ENCODE measurements at places on chromosomes 7 and 10.

GRCh38 chr10:35306852-35307251 is 29.5 kb upstream of the CCNY start:
- DNase-seq = no peak

DNA sequence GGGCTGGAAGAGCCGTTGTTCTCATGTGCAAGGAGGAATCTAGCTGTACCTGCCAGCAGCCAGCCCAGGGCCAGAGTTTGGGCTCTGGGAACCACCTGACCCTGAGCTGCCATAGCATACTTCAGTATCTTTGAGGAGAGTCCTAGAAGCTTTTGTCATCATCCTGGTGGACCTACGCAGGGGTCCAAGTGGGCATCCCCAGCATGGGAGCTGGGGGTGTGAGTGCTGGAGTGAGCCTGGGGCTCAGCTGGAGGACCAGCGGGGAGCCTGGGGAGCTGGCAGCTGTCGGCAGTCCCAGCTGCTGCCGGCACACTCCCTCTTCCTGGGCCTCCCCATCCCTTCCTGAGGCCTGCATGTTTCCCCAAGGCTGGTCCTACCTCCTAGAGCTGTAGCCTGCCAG is 32.5 kb downstream of the C10orf105 start:
- DNase-seq = no peak

DNA sequence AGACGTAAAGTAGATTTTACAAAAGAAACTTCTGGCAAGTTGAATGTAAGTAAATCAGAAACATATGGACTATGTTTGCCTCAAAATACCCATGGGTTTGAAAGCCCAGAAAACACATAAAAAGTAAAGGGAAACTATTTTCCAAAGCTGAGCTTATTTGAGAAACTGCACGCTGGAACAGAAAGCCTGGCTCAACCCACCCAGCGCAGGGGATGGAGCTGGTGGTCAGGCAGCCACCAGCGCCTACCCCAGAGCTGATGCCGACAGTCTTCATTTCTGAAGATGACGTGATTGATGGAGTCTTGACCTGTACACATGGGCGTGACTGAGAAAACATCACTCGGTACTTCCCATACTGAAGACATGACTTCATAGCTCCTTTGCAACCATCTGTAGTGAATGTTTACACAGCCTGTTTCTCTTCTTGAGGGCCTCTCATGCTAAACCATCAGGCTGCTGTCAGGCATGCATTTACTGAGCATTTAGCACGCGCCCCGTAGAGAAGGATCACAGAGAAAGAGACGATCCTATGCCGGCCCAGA is 232.6 kb upstream of the AUTS2 start:
- DNase-seq = no peak

GRCh38 chr7:2259480-2259879 is 17.5 kb downstream of the NUDT1 start:
- no peak for DNase-seq

DNA sequence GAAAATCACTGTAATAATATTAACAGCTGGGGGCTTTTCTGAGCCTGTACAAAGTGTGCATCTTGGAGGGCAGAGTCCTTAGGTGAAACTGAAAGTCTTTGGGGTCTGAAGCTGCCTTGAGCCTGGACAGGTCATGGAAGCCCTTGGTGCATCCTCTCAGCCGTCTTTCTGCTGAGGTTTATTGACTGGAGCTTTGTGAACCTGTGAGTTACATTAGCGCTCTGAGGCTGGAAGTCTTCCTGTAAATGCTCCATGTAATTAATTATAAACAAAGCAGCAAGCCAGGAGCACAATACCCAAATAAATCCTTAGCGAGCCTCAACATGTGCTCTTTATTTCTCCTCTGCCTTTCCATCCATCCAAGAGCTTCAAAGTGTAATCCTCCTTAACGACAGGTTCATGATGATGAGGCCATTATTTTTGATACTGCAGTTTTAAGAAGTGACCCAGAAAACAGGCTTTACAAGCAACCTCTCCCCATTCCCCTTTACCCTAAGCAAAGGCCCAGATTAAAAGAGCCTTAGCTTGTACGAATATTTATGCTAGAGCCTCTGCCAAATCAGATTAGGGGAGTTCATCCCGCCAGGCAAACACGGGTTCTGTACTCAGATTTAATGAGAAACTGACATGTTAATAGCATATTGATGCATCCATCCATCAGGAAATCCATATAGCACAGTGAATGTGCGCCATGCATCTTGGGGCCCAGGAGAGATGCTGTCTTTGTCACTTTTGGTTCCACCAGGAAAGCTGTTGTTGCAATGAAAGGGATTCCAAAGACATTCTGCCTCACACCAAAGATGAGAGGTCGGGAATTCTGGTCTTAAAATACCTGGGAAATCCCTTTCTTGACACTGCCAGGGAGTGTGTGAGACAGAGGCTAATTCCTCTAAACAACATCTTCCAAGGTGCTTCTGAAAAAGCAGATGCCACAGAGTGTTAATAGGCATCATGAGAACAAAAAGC is 118.1 kb downstream of the ANLN start:
- DNase-seq = no peak

GRCh38 chr10:116926426-116926825 is 77.1 kb downstream of the ENO4 start:
- DNase-seq = no peak

- no peak for DNase-seq
Measured at GRCh38 chr10:113133497-113134115, 183.6 kb downstream of the TCF7L2 start.

- no peak for DNase-seq
Measured at GRCh38 chr7:1351881-1352625, 107.2 kb downstream of the MICALL2 start.

GRCh38 chr10:70843333-70843732 is 27.6 kb downstream of the SGPL1 start:
- no peak for DNase-seq

GRCh38 chr10:86520871-86521677 is 518 bp downstream of the WAPL start:
- DNase-seq = no peak

GRCh38 chr10:131567279-131568162 is 256.0 kb upstream of the TCERG1L start:
- DNase-seq = no peak

- DNase-seq = no peak
Measured at GRCh38 chr10:78861529-78862327, 207.0 kb upstream of the ZMIZ1 start.

GRCh38 chr7:43117861-43118260 is 5.4 kb downstream of the HECW1 start:
- DNase-seq = no peak

DNA sequence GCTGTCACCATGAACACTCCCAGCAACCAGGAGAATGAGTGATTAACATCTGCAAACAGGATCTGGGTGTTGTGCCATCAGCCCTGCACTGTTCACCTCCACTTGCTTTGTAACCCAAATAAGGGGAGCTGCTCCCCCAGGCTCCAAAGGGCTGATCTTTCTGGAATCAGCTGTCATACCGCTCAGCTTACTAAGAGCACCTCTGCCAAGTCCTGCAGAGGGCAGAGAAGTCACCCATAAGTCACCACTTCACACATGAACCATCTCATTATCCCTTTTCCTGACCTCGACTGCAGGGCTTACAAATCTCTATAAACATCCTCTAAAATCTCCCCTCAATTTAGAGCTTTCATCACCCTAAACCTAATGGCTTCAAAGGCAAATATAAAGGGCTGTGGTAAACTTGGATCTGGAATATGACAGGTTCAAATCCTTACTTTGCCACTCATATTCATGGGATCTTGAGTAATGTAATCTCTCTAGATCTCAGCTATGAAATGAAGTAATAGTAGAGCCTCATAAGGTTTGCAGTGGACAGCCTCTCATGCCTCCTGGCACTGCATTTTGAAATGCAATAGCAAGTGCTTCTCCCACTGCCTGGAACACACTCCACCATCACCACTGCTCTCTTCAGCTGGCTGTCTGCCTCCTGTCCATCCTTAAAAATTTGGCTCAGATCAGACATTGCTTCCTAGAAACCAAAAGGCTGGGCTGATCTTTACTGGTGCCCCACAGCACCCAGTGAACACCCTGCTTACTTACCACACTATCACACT is 38.8 kb downstream of the ERLIN1 start:
- DNase-seq = no peak

DNA sequence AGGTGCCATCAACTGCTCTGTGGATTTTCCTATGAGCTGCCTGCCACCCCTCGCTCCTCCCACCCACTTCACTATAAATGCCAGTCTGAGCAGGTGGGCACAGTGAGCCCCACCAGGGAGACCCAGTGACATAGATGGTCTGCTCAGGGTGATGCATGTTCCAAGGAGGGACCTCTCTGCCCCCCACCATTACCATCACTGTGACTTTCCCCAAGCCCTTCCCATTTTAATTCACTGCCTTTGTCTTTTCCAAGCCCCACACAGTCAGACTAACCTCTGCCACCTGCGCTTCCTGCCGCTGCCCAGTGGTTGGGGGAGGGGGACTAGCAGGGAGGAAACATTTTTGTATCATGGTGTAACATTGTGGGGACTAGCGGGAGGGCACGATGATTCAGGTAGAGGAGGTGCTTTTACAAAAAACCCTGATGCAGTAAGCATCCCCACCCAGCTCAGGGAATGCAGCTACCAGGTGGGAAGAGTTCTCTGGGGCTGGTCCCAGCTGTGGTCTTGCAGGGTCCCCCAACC is 24.6 kb downstream of the PRSS2 start:
- DNase-seq = no peak

DNA sequence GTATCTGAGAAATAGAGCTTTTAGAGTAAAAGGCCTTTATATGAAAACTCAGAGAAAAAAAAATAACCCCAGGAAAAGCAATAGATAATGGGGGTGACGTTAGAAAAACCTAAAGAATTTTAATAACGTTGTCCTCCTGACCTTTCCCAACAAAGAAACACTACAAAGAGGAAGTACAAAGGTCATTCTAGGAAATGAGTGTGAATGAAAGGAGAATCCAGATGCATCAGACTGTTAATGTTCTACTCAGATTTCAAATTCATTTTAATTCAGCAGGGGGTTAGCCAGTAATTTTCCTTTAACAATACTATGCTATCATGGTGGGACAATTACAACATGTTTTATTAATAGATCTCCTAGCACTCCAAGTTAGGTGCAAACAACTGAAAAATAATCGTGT is 73.8 kb upstream of the CDK1 start:
- no peak for DNase-seq

GRCh38 chr10:7928536-7928935 is 110.2 kb downstream of the TAF3 start:
- no peak for DNase-seq

DNA sequence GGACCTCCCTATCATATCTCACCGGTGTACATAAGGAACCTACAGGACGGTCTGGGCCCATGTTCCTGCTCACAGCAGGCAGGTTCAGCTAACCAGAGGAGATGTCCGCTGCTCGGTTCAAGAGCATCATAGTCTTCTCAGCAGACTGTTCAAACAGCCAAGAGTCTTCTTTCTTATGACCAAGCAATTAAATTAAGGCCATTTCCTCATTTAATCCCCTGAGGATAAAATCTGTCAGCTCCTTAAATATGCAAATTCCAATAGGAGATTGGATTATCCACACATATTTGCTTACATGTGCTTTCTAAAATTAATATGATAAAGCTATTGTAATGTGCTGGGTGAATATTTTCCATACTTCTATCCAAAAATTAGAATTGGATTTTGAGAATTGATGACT is 59.7 kb downstream of the LMBR1 start:
- no peak for DNase-seq

- DNase-seq = no peak
Measured at GRCh38 chr7:46292741-46293140, 371.7 kb upstream of the IGFBP3 start.

GRCh38 chr10:70362328-70362727 is 20.1 kb downstream of the LRRC20 start:
- no peak for DNase-seq

DNA sequence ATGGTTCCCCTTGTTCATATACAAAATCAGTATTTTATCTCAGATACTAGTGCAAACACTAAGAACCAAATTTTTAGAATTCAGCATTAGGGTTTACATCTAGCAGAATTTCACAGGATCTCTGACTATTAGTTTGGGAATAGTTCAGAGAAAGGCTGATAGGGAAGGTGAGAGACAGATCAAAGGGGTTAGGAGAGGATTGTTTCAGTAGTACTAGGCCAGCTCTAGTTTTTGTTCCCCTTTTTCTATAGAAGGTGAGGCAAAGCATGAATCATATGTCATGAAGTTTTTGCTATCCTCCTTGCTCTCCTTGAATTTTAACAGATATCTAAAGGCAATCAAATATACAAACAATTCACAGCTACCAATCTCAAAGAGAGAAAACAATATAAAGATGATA is 26.1 kb upstream of the CTNNA3 start:
- no peak for DNase-seq

- no peak for DNase-seq
Measured at GRCh38 chr7:24456526-24457218, 116.6 kb upstream of the PALS2 start.

DNA sequence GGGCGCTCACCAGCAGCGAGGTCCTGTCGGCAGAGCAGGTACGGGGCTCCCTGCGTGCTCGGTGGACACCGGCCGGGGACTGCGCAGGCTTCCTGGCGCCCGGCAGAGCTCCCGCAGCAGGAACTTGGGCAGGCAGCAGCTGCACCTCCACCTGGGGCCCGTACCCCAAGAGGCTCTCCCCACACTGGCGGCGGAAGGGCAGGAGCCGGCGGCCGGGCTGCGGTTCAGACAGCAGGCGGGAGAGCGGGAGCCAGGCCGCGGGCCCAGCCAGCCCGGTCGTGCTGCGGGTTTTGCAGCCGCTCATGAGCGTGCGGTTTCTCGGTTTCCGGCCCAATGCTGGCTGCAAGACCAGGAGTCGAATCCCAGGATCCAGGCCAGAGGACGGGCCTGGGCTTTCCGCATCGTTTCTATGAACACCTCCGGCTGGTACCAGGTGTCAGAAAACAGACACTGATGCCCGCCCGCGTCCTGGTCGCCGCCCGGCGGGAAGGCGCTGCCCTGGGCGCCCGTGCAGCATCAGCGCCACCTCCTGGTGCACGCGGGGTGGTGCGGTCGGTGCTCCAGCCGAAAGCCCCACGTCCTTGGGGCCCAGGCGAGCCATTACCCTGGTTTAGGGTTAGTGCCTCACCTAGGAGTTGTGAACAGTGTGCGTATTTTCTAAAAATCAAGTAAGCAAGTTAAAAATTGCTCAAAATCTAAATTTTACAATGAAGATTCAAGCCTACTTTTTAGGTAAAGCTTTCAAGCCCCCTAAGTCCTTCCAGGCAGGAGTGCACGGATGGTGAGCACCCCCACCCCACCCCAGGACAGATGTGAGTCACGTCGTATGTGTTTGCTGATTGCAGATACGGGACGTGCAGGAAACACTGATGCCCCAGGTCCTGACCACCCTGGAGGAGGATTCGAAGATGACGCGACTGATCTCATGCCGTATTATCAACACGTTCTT is 47.4 kb upstream of the PRKAR1B start:
- DNase-seq = no peak

- DNase-seq = no peak
Measured at GRCh38 chr7:18756378-18757050, 261.0 kb downstream of the HDAC9 start.

GRCh38 chr10:80454513-80455460 is 677 bp downstream of the TSPAN14 start:
- no peak for DNase-seq

GRCh38 chr7:108436906-108437305 is 19.3 kb downstream of the NRCAM start:
- DNase-seq = no peak

- DNase-seq = no peak
Measured at GRCh38 chr10:89399956-89400355, 7.5 kb downstream of the IFIT1 start.

- DNase-seq = no peak
Measured at GRCh38 chr10:100531761-100532160, 2.1 kb upstream of the NDUFB8 start.
